Activated naive CD8-positive, alpha-beta T cell treated with anti-CD3 and anti-CD28 coated beads for 36 hours (primary cell): ENCODE measurements at places on chromosomes 11 and 22. TPM values are rescaled to one million over a fixed set of nuclear protein-coding genes. Genes with fewer than 3 reads are reported as not detected.

GRCh38 chr11:17508791-17509190 lies 32.1 kb upstream of the ABCC8 start:
- no peaks in the 10 kb centered on the region for H3K36me3 ChIP-seq
- no peak overlapping the region for H3K4me3 ChIP-seq
- peaks cover 3% of the 10 kb centered on the region for H3K27me3 ChIP-seq
- H3K4me1 ChIP-seq, result peaks cover 3% of the 10 kb centered on the region

DNA sequence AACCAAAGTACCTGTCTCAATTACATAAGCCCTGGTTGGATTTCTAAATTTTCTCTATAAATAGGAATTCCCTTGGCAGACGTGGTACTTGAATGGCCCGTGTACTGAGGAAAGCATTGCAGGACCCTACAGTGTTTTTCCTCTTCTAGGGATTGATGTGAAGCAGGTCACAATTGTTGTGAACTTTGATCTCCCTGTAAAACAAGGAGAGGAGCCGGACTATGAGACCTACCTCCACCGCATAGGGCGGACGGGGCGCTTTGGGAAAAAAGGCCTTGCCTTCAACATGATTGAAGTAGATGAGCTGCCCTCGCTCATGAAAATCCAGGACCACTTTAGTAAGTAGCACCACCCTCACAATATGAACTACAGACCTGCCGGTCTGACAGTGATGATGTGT lies 16.7 kb downstream of the DDX25 start:
- H3K4me1 ChIP-seq, result no peaks in the 10 kb centered on the region
- H3K27ac ChIP-seq, result no peak overlapping the region
- peaks cover 11% of the 10 kb centered on the region for H3K27me3 ChIP-seq
- H3K4me3 ChIP-seq, result no peak overlapping the region
- H3K36me3 ChIP-seq, result no peaks in the 10 kb centered on the region
- DNase-seq, result no peak

GRCh38 chr22:44994399-44995104 lies 15.3 kb downstream of the PHF21B start:
- DNase-seq, result no peak
- H3K36me3 ChIP-seq, result no peaks in the 10 kb centered on the region
- no peaks in the 10 kb centered on the region for H3K4me1 ChIP-seq
- no peak overlapping the region for H3K4me3 ChIP-seq
- H3K27me3 ChIP-seq, result peaks cover 10% of the 10 kb centered on the region

DNA sequence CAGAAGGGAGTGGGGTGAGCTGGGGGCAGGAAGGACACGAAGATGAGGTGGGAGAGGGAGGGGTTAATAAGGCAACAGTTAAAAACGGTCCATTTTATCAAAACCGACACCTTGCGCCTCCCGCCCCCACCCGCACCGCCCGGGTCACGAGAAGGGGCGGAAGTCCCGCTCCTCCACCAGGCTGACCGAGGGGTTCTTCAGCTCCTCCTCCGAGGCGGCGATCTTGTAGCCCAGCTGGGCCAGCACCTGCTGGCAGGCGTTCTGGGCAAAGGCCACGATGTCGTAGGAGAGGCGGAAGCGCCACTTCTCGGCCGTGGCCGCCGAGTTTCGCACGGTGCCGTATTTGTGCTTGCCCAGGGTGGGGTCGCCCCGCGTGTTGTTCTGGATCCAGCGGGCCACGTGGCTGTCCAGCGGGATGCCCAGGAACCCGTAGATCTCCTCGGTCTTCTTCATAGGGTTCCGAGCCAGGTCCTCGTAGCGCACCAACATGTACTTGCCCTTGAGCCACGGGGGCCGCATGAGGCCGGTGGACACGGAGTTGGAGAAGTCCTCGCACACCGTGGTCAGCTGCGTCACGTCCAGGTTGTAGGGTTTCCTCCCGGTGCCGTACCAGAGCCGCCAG lies 15.8 kb downstream of the CHST1 start:
- no peak for DNase-seq
- H3K27me3 ChIP-seq, result peaks cover 38% of the 10 kb centered on the region
- H3K4me3 ChIP-seq, result no peak overlapping the region
- no peak overlapping the region for H3K27ac ChIP-seq
- no peaks in the 10 kb centered on the region for H3K36me3 ChIP-seq
- H3K4me1 ChIP-seq, result peaks cover 5% of the 10 kb centered on the region

GRCh38 chr11:65298655-65299179 lies 15.9 kb upstream of the CDC42EP2 start:
- peaks cover 21% of the 10 kb centered on the region for H3K36me3 ChIP-seq
- H3K4me3 ChIP-seq, result no peak overlapping the region
- no peaks in the 10 kb centered on the region for H3K4me1 ChIP-seq
- H3K27me3 ChIP-seq, result no peaks in the 10 kb centered on the region
- no peak for DNase-seq

DNA sequence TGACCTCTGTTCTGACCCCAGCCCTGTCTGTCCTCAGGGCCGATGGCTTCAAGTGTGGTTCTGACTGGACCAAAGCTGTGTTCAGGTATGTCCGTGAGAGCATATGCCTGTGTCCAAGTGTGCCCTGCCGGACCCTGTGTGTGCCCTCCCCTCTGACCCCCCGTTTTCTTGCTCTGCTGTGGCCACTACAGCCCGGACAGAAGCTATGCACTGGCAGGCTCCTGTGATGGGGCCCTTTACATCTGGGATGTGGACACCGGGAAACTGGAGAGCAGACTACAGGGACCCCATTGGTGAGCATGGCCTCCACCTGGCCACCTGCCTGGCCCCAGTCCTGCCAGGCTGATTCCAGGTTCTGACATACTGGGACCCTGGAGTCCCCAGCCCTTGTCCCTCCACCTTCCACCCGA lies 14.5 kb downstream of the ATG16L2 start:
- DNase-seq, result no peak
- H3K36me3 ChIP-seq, result peaks cover 2% of the 10 kb centered on the region
- no peaks in the 10 kb centered on the region for H3K27me3 ChIP-seq
- no peak overlapping the region for H3K27ac ChIP-seq
- no peak overlapping the region for H3K4me3 ChIP-seq
- peaks cover 2% of the 10 kb centered on the region for H3K4me1 ChIP-seq

DNA sequence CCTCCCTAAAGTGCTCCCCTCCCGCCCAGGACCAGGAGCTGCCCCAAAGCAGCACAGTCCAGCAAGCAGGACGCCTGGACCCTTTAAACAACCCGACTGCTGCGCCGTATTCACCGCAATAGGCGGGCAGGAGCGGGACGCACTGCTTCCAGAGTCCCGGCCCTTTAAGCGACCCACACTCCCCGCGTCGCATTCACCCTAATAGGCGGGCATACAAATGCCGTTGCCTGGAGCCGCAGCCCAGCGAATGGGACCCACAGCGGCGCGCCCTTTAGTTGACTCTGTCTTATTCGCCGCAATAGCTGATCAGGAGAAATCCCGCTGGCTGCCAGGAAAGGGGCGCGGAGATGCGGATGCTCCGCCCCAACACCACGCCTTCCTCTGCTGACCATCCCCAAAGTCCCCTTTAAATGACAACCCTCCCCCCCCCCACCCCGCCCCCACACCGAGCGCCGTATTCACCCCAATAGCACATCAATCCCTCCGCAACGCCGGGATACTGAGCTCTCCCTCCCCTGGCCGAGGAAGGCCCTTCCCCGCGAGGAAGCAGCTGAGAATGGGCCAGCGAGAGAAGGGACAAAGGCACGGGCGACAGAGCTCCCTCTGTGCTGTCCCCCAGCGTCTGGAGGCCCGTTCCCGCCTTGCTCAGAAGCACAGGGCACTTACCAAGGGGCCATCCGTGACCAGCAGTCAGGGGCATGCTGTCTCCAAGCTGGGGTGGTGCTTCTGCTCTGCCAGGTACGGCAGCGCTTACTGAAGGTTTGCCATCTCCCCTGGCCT lies 4.7 kb downstream of the OSBPL5 start:
- no peak overlapping the region for H3K27ac ChIP-seq
- peak overlapping the region; percentile 14 for H3K4me3 ChIP-seq
- H3K4me1 ChIP-seq, result peaks cover 28% of the 10 kb centered on the region
- DNase-seq, result peak; percentile 56
- H3K36me3 ChIP-seq, result peaks cover 2% of the 10 kb centered on the region

DNA sequence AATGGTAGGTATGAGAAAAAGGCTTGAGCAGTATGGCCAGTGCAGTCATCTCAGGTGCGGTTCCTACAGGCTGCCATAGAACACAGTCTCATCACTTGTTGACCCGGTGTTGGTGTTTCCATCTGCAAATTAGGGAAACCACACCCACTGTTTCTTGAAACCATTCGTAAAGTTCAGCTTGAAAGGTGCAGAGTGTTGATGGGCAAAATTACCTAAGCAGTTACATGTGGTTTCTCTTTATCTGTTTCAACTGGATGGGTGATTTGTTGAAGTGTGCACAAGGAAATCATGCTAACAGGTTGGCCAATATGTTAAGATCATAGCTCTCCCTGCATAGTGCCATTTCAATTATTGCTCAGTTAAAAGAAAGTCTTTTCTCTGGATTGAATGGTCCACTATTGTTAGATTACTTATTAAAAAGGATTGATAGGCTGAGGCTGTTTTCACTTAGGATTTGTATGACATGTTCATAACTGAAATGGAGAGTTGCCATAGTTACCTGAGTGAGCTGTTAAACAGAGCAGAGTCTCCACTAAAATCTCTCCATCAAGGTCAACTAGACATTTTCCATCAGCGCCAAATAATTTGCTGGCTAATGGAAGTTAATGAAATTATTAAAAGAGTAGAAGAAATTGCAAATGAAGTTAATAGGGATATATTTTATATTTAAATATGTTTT lies 203.1 kb upstream of the MTMR2 start:
- H3K36me3 ChIP-seq, result peaks cover 50% of the 10 kb centered on the region
- peak overlapping the region; percentile 80 for H3K27ac ChIP-seq
- DNase-seq, result no peak
- H3K4me3 ChIP-seq, result no peak overlapping the region
- H3K4me1 ChIP-seq, result peaks cover 68% of the 10 kb centered on the region

DNA sequence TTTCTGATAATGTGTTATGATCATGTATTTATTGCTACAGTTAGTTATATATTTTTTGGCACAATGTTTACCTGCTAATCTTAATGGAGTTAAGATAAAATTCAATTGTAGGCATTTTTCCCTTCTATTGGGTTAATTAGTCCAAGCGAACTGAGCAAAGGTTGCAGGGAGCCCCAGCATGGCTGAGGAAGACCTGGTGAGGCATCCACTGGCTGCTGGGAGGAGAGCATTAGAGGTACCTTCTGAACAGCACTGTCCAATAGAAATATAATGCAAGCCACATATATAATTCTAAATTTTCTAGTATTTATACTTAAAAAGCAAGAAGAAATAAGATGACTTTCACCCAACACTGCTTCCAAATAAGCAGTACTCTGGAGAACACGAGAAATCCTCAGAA lies 689 bp upstream of the TMEM126A start:
- H3K4me1 ChIP-seq, result peaks cover 17% of the 10 kb centered on the region
- H3K27ac ChIP-seq, result peak overlapping the region; percentile 87
- H3K36me3 ChIP-seq, result peaks cover 9% of the 10 kb centered on the region
- H3K4me3 ChIP-seq, result peak overlapping the region; percentile 90

- peak overlapping the region; percentile 95 for H3K27ac ChIP-seq
- H3K27me3 ChIP-seq, result peaks cover 6% of the 10 kb centered on the region
- H3K4me1 ChIP-seq, result peaks cover 33% of the 10 kb centered on the region
Observed at GRCh38 chr22:43955883-43956782, 891 bp downstream of the SAMM50 start.

GRCh38 chr22:37254867-37255233 lies 10.8 kb upstream of the RAC2 start:
- DNase-seq, result no peak
- peaks cover 31% of the 10 kb centered on the region for H3K4me1 ChIP-seq
- H3K27ac ChIP-seq, result no peak overlapping the region

DNA sequence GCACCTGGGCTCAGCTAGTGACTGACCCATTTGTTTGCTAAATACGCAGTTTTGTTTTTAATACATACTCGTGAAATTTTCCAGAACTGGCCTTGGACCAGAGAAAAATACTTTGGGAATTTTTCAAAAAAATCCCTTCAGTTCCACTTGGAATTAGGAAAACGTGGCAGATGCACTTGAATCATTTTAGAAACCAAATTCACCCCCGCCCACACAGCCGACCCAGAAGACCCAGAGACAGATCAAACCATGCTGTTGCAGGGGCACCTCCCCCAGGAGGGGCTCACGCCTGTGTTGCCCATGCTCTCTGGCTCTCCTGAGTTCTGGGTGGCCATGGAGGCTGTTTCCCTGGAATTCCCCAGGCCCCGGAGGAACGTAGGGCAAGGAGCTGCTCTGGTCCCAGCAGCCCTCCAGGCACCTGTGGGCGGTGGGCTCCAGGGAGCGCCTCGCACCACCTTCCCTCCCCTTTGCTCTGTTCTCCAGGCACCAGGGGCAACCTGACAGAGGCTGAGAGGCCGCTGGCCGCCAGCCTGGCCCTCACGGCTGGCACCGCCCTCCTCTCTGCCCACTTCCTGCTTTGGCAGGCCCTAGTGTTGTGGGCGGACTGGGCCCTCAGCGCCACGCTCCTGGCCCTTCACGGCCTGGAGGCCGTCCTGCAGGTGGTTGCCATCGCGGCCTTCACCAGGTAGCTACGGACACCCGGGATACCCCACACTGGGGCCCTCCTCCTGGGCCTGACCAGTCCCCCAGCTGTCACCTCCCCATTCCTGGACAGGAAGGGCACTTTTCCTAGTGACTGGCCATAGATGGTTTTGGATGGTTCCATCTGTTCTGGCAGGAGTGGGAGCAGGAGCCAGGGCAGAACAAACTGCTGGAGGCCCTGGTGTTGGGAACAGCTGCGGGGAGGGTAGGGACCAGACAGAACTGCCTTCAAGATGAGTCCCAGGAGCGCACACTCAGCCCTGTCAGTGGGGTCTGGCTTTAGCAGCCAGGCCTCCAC lies 3.3 kb upstream of the EPS8L2 start:
- no peak overlapping the region for H3K4me3 ChIP-seq
- peaks cover 17% of the 10 kb centered on the region for H3K4me1 ChIP-seq
- no peak overlapping the region for H3K27ac ChIP-seq
- peaks cover 8% of the 10 kb centered on the region for H3K27me3 ChIP-seq

GRCh38 chr22:42364604-42365110 lies 67.5 kb downstream of the NFAM1 start:
- H3K4me1 ChIP-seq, result peaks cover 23% of the 10 kb centered on the region
- H3K27ac ChIP-seq, result no peak overlapping the region
- no peak overlapping the region for H3K4me3 ChIP-seq
- H3K36me3 ChIP-seq, result no peaks in the 10 kb centered on the region
- peaks cover 37% of the 10 kb centered on the region for H3K27me3 ChIP-seq

- H3K27ac ChIP-seq, result peak overlapping the region; percentile 85
- peak overlapping the region; percentile 78 for H3K4me3 ChIP-seq
- DNase-seq, result no peak
- no peaks in the 10 kb centered on the region for H3K27me3 ChIP-seq
- peaks cover 82% of the 10 kb centered on the region for H3K4me1 ChIP-seq
Observed at GRCh38 chr22:40332319-40332781, 13.9 kb upstream of the ADSL start.

GRCh38 chr11:117601006-117601708 lies 195.9 kb downstream of the DSCAML1 start:
- peaks cover 3% of the 10 kb centered on the region for H3K4me1 ChIP-seq
- H3K27ac ChIP-seq, result no peak overlapping the region
- DNase-seq, result no peak
- H3K36me3 ChIP-seq, result no peaks in the 10 kb centered on the region
- H3K4me3 ChIP-seq, result no peak overlapping the region

GRCh38 chr11:20110908-20111669 lies 49.2 kb downstream of the DBX1 start:
- H3K4me3 ChIP-seq, result no peak overlapping the region
- H3K27me3 ChIP-seq, result peaks cover 7% of the 10 kb centered on the region
- no peaks in the 10 kb centered on the region for H3K4me1 ChIP-seq

- no peak overlapping the region for H3K4me3 ChIP-seq
- no peaks in the 10 kb centered on the region for H3K4me1 ChIP-seq
- no peak overlapping the region for H3K27ac ChIP-seq
- no peak for DNase-seq
- H3K27me3 ChIP-seq, result no peaks in the 10 kb centered on the region
Observed at GRCh38 chr11:117300283-117300663, 9.1 kb downstream of the BACE1-AS start.

C11orf42 gene
- total RNA-seq, result not detected

GRM5 gene
- not detected for total RNA-seq

SCGB2A2 gene
- not detected for total RNA-seq

C1QTNF5 gene
- total RNA-seq, result not detected

TYR gene
- not detected for total RNA-seq

POLDIP3 gene
- total RNA-seq, result 72.0 TPM

SDHD gene
- total RNA-seq, result 128 TPM

PANX3 gene
- not detected for total RNA-seq
